H1 (cell line): ENCODE measurements at places on chromosomes 3 and 15. TPM values are rescaled to one million over a fixed set of nuclear protein-coding genes. Genes with fewer than 3 reads are reported as not detected.

ZNF774 gene
- 0.82 and 0.96 TPM in 2 replicates for polyA plus RNA-seq

FBXL2 gene
- polyA plus RNA-seq: 5.4 and 7.5 TPM in 2 replicates

CHRM5 gene
- not detected in 2 replicates for polyA plus RNA-seq

C2CD4B gene
- polyA plus RNA-seq: 0.12 and 0.41 TPM in 2 replicates

EFCC1 gene
- 0.14 and 0.30 TPM in 2 replicates for polyA plus RNA-seq

FGF7 gene
- polyA plus RNA-seq: not detected in 2 replicates

CDHR4 gene
- 0.60 and 0.96 TPM in 2 replicates for polyA plus RNA-seq

SYNPR gene
- 0.39 and 0.46 TPM in 2 replicates for polyA plus RNA-seq

ZNF501 gene
- 1.4 and 1.6 TPM in 2 replicates for polyA plus RNA-seq

TMEM158 gene
- 6.8 and 17.5 TPM in 2 replicates for polyA plus RNA-seq

FRMD4B gene
- polyA plus RNA-seq: 2.0 and 2.7 TPM in 2 replicates

ZPLD1 gene
- not detected in 2 replicates for polyA plus RNA-seq

ZCWPW2 gene
- 0.06 and 0.11 TPM in 2 replicates for polyA plus RNA-seq

SLC12A1 gene
- polyA plus RNA-seq: 0.16 and 0.63 TPM in 2 replicates

TMC3 gene
- not detected in 2 replicates for polyA plus RNA-seq

WWTR1 gene
- 15.7 and 19.2 TPM in 2 replicates for polyA plus RNA-seq

CCNL1 gene
- polyA plus RNA-seq: 64.5 and 87.6 TPM in 2 replicates

POPDC2 gene
- polyA plus RNA-seq: 1.1 and 1.2 TPM in 2 replicates

MCF2L2 gene
- 4.1 and 4.2 TPM in 2 replicates for polyA plus RNA-seq

FETUB gene
- polyA plus RNA-seq: 0.15 TPM in 1 of 2 replicates, not detected in the other

MST1R gene
- polyA plus RNA-seq: 7.6 and 9.4 TPM in 2 replicates

SLC24A5 gene
- not detected in 2 replicates for polyA plus RNA-seq

SLC28A2 gene
- 0.11 TPM in 1 of 2 replicates, not detected in the other for polyA plus RNA-seq

CSPG5 gene
- polyA plus RNA-seq: 2.1 and 2.7 TPM in 2 replicates

FGF12 gene
- polyA plus RNA-seq: 3.0 and 4.1 TPM in 2 replicates

SLC28A1 gene
- 0.03 and 0.09 TPM in 2 replicates for polyA plus RNA-seq

TRIM59 gene
- 7.8 and 11.6 TPM in 2 replicates for polyA plus RNA-seq

TNFAIP8L3 gene
- 0.16 and 0.23 TPM in 2 replicates for polyA plus RNA-seq

SLC51B gene
- not detected in 2 replicates for polyA plus RNA-seq

TRIM42 gene
- polyA plus RNA-seq: not detected in 2 replicates

HIGD2B gene
- not detected in 2 replicates for polyA plus RNA-seq

CIDEC gene
- polyA plus RNA-seq: not detected in 2 replicates

ACP3 gene
- 0.67 and 1.4 TPM in 2 replicates for polyA plus RNA-seq
